ENCODE measurements at places on chromosomes 7 and 10.

DNA sequence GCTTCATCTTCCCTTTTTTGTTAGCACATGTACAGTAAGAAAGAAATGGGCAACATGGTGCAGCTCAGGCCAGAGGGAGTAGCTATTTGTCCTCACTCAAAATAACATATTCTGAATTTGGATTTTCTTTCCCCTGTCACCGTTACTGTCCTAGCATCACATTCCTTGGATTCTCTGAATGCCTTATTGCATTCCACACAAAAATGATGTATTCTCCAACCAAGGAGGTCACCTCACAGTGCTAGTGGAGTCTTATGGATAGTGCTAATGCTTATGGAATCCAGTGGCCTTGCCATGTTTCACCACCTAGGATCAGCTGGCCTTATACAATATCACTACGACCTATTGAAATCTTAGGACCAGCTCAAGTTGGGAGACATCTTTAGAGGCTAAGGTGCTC lies 7.2 kb downstream of the PRSS58 start:
- DNase-seq: no peak

DNA sequence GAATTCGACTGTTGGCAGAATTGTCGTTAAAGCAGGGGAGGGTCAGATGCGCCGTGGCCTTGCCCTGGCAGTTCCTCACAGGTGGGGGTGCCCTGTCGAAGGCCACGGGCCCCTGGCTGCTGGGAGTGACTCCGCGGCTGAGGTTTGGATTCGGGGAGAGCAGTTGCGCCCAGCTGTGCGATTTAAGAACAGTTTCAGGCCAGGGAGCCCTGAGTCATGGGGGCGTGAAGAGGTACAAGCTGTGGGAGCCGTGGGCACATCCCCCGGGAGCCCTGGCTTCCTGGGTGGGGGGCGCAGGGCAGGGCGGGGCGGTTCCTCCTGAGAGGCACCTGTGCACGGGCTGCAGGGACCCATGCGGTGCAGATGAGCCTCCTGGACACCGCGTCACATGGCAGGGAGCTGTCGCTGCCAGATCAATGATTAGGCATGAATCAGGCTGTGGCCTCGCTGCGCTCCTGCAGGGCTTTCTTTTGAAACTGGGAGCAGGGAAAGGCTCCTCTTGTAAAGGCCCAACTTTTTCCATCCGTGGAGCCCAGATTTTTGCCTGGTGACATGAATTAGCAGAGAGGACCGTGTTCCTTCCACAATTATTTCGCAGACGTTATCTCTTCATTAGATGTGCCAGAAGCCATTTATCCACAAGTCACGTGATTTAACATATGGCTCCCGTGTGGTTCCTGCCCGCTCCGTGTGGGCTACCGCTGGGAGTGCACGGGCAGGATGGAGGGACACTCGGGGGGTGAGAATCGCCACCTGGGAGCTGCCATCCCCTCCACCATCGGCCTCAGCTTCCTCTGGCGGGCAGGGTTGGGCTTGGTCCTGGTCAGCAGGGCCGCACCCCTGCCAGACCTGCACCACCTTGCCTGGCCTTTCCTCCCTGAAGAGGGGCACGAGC lies 918 bp downstream of the PWWP2B start:
- no peak for DNase-seq

- no peak for DNase-seq
Observed at GRCh38 chr10:88342733-88343310, 240.3 kb downstream of the RNLS start.

GRCh38 chr7:39428221-39428620 lies 138.0 kb upstream of the YAE1 start:
- no peak for DNase-seq
